Activated T-cell treated with anti-CD3 and anti-CD28 coated beads, Interleukin-2, amount 50 U/mL, for 1 hour (primary cell): ENCODE measurements at places on chromosomes 2 and 18.

- DNase-seq = no peak
Measured at GRCh38 chr2:13607139-13607538, 890.4 kb downstream of the TRIB2 start.

DNA sequence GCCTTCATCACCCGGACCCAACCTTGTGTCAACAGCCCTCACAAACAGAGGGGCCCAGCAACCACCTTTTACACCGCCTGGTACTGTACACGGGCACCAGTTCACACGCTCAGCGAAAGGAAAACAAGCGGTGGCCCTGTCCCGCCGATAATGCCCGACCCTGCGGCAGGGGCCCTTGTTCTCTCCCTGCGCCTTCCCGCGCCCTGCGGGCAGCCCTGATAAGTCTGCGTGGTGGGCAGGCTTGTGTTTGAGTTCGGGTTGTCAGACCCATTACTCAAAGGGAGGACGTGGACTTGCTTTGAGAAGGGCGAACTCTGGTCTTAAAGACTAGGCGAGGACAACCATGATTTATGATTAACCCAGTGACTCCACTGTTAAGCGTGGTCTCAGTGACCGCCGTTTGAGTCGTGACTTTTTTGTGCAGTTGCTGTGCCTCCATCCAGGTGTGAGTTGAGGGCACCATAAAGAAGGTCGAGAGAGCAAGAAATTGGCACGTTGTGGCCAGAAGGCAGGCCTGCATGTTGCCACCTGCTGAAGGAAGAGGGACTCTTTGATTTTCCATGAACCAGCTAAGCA is 167.4 kb upstream of the GATA6 start:
- DNase-seq = no peak

DNA sequence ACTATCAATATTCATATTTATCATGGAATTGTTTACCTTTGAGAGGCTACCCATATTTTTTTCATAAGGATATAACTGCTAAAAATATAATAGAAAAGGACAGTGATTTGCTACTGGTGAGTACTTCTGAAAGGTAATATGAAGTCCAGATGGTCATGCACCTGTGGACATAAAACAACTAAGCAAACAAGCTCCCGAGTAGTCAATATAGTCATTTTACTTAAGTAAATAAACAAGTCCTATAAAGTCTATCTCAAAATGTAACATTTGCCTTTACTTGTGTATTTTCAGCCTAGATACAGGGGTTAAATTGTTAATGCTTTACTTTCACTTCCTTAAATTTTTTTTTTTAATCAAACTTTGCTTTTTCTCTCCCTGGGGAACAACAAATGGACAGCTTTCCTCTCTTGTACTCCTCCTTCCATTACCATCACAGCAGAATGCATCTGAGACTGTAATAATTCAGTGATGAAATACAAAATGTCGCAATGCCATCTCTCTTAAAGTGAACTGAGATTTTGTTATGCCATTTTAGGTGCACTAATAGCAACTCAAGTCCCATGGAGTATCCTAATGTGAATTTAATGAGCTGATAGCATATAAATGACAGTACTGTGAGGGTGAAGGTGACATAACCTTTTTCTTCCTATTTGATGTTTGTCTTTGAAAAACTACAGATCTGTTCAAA is 1325.4 kb upstream of the ZEB2 start:
- no peak for DNase-seq

GRCh38 chr2:6679471-6679870 is 186.2 kb downstream of the CMPK2 start:
- DNase-seq = no peak

DNA sequence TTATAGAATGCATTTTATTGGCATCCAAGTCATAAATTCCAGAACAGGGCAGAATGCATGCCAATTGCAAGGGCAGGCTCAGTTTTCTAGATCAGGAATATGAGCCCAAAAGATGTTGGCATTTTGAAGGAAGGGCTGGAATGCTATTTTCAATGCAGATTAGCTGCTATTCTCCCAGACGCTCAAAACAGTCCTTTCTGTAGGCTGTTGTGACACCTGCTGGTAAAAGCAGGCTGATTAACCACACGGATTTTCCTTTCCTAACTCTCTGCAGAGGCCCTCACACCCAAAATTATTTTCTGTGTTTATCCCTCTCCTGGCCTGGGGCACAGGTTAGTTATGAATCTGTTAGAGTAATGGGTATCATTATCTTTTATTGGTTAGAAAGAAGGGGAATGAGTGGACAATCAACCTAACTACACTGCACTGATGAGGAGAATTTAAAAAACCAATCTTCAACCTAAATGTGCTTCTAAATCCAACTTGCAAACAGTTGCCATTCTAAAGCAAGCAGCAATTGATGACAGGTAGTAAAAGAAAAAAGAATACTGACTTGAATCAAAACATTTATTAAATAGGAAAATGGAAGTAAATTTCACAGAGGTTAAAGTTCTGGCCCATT is 94.0 kb downstream of the PLA2R1 start:
- DNase-seq = no peak

GRCh38 chr2:106530866-106531265 is 43.7 kb downstream of the CD8B2 start:
- no peak for DNase-seq

- no peak for DNase-seq
Measured at GRCh38 chr2:18976168-18976961, 382.1 kb downstream of the OSR1 start.
